Globus pallidus (tissue), 1 donor: ENCODE measurements at places on chromosomes 4 and X.

- peak; percentile 13 for DNase-seq
These were observed 25.5 kb upstream of the MORC4 start for GRCh38 chrX:107025545-107025944.

- DNase-seq: no peak
These were observed at the start of gene SULT1B1 for GRCh38 chr4:69760455-69760854. Gene SULT1B1 (minus strand): TSS chr4:69760620. CDS start chr4:69755217, 5,403 bp downstream.

- no peak for DNase-seq
These were observed 141.1 kb upstream of the HHIP start for GRCh38 chr4:144504883-144505282.

GRCh38 chr4:76207549-76207948, 6.1 kb downstream of the SCARB2 start:
- DNase-seq: no peak

DNA sequence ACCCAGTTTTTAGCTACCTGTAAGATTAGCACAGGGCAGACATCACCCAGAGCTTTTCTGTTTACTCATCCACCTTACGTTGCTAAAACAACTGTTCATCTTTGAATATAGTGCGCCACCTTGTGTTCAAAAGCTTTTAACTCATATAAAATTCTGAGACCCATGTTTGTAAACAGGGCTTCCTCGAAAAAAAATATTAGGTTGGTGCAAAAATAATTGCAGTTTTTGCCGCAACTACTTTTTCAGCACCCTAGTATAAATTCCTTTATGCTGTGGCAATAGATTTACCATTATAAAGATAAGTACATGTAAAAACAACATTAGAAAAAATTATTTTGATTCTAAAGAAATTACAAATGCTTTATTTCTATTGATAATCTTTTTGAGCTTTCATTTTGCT, 147.9 kb downstream of the LRBA start:
- peak; percentile 75 for DNase-seq

DNA sequence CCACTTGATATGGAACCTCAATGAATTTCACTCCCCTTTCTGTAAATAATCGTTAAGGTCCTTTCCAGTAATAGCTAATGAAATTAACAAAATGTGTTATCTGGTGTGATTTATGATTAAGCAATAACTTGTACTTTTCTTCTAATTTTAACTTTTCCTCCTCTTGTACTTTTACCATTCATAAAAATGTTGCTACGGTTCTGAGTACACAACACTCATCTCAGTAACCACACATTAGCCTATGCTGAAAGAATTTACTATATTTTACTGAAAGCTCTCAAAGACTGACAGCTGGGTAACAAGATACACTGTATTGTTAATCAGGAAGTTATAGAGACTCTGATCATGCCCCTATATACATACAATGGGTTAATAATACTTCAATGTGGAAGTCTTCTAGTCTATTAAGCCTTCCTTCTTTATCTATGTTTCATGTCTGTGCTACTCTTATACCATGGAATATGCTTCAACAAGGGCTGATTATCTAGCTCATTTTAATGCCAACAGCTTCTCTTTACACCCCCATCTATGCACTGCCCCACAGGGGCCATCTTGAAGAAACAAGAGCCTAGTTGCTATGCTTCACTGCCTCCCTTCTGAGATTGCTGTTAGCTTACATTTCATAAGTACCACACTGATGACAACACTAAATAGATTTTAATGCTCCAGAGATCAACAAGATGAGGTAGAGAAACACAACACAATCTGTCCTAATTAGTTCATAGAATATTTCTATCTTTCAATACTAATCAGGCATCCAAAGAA, 39.1 kb downstream of the LAMP2 start:
- no peak for DNase-seq

DNA sequence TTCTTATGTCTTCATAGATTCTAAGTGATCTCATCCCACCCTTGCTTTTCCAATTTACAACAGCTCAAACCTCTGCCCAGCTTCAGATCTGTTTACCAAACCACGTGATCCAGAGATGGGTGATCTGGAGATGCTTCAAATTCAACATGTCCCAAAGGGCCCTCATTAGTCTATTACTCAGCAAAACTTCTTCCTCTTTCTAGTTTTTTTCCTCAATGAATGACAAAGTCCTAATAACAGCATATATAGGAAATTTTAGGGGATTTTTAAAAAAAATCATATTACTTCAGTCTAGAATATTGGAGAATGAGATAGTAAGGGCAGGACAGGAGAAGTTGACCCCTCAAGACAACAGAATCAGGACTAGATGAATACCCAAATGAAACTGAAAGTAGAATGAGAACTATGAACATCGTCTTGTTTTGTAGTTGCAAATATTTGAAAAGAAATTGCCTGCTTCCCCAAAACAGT, 127.1 kb downstream of the CFAP299 start:
- DNase-seq: no peak

GRCh38 chr4:177190995-177191580, 118.6 kb upstream of the NEIL3 start:
- DNase-seq: no peak

GRCh38 chrX:2789569-2789968, 37.7 kb downstream of the XG start:
- no peak for DNase-seq

DNA sequence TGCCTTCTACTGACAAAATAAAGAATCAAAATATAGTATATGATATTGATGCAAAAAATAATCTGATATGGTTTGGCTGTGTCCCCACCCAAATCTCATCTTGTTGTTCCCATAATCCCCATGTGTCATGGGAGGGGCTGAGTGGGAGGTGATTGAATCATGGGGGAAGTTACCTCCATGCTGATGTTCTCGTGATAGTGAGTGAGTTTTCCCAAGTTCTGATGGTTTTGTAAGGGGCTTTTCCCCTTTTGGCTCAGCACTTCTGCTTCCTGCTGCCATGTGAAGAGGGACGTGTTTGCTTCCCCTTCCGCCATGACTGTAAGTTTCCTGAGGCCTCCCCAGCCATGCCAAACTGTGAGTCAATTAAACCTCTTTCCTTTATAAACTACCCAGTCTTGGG, 70.2 kb downstream of the TMEM165 start:
- no peak for DNase-seq

- DNase-seq: no peak
These were observed 79.5 kb upstream of the FAM9C start for GRCh38 chrX:13123857-13124345.

DNA sequence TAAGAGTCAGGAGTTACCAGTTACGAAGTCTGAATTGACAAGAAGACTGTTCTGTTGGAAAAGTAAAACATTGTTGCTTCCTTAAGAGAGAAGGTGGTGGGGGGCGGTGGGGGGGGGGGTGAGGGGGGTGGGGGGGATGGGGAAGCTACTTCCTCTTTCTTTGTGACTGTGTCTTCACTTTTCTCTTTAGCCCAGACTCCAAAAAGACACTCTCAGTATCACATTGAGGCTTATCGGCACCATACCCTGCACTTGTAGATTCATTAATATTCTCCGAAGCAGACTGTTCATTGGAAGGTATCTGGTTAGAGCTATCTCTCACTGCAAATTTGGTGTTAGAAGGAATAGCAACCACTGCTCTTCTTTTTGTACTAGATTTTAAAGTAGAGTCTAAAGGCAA, 94.5 kb upstream of the IL13RA1 start:
- DNase-seq: no peak

GRCh38 chr4:159071969-159072765, 30.7 kb upstream of the RAPGEF2 start:
- no peak for DNase-seq

DNA sequence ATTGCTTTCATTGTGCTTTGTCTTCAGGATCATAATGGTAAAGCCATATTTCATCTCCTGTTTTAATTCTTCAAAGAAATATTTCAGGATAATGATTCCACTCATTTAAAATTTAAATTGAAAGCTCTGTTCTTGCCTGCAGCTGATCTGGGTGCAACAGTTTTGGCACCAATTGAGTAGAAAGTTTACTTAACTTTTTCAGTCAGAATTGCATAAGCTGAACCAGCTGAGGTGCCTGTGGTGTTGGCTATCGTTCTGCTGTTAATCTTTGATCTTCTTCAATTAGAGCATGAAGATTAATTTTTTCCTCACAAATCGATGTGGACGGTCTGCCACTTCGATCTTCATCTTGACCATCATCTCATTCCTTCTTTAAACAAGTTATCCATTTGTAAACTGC, 49.6 kb downstream of the MAGEB16 start:
- no peak for DNase-seq

DNA sequence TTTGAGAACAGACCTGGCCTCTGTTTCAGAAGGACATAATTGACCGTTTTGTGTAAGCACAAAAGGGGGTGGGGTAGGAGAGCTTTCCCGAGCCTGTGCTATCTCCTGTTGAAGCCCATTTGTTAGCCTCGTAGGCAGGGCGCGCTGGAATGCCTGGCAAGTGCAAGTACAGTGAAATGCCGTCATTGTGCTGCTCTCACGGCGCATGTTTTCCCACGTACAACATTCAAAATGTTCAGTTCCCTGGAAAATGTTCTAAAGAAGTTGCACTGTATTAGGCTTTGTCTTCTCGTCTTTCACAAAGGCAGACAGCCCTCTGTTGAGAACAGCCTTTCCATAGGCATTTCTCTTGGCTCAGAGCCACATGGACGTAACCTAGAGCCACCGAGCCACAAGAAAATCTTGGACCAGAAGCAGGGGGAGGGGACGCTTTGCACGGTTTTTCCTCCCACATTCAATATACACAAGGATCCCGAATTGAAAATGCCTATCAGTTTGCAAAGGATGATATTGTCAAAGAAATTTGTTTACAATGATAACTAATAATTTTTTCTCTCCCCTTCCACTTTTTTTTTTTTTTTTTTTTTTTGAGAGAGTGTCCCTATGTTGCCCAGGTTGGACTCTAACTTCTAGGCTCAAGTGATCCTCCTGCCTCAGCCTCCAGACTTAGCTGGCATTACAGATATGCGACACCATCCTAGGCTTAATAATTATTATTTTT, 54.6 kb upstream of the RAPGEF2 start:
- DNase-seq: peak; percentile 35

DNA sequence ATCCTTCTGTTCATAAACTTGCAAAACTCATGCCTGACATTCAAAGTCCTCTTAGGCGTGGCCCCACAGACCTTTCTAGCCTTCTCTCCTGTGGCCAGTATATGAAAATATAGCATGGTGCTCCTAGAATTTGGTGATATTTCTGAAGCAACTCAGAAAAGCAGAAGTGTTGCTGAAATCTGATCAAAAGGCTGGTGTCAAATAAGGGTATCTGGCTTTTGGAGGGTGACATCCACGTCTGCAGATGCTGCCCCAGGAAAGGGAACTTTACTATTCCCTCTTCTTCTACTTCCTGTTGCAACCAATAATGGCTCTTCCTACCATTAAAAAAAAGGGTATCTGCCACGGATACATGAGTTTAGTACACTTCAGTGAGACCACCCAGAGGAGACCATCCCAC, 83.9 kb upstream of the RPS6KA3 start:
- no peak for DNase-seq

DNA sequence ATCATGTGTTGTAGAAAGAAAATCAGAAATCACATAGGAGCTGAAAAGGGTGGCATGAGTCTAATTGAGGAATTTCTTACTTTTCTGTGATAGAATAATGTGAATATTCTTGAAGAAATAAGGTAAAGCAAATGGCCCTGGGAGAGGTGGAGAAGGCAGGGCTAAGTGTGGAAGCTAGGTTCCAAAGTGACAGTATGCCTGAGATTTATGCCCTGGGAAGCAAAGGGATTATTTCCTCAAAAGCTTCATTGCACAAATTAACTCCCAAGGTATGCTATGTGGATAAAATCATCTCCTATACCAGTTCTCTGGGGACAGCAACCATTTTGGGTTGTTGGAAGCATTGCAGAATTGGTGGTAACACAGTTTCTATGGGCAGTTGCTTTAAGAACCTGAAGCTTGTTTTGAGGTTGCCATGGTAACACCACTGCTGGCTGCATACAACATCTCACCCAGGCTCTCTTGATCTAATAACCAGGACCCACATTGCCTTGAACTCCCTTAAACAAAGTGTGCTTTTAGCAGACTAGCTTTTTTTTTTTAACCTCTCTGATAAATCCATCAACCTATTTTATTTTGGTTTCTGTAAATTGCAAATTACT, 21.0 kb downstream of the MAOA start:
- no peak for DNase-seq

GRCh38 chr4:108060164-108060563, 70.5 kb downstream of the HADH start:
- DNase-seq: peak; percentile 33

DNA sequence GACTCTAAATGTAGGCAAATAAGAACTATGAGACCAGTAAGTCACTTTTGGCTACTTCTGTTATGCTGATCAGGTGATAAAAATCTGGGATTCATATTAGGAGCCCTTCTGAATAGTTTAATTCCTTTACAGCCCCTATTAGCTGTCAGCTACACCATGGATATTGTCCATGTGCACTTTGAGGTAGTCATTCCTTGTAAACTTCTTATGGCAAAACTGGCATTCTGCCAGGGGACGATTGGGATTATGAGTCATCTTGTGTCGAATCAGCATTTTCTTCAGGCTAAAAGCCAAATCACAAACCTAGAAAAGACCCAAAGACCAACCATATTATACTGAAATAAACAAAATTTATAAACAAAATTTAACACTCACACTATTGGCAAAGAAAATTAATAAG, 227.6 kb downstream of the PRDM5 start:
- DNase-seq: no peak

DNA sequence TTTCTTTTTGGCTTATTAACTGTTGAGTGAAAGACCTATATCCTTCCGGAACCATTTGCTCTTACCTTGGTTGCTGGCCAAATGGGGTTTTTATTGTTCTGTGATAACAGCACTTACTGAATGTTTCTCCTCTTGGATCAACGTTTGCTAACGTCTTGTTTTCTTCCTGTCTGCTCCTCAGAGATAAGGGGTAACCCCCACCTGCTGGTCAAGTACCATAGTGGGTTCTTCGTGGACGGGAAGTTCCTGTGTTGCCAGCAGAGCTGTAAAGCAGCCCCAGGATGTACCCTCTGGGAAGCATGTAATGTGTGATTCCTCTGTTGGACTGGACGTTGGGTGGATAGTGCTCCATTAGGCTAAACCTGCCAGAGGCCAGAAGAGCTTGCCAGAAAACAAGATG, 15.3 kb downstream of the BMX start:
- no peak for DNase-seq

- no peak for DNase-seq
These were observed 4.1 kb downstream of the PPA2 start for GRCh38 chr4:105469736-105470135.

- DNase-seq: no peak
These were observed 46.7 kb downstream of the MAOB start for GRCh38 chrX:43835559-43835958.

- no peak for DNase-seq
These were observed 17.5 kb upstream of the SH3KBP1 start for GRCh38 chrX:19904778-19905367.

DNA sequence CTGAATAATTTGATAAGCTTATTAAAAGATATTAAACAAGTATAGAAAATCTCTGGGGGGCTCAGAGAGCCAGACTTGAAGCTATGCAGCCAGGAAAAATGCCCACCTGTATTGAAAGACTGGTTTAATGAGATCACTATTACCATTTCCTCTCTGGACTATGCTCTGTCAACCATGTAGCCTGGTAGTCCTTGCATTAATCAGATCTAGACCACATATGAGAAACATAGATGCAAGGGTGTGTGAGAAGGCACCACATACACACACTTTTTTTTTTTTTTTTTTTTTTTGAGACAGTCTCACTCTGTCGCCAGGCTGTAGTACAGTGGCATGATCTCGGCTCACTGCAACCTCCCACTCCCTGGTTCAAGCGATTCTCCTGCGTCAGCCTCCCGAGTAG, 75.9 kb upstream of the ATP8A1 start:
- DNase-seq: no peak

- no peak for DNase-seq
These were observed 571.1 kb upstream of the DIPK2B start for GRCh38 chrX:45771560-45772340.
